ENCODE measurements at places on chromosomes 16 and 17. TPM values are rescaled to one million over a fixed set of nuclear protein-coding genes. Genes with fewer than 3 reads are reported as not detected.
A peak's percentile ranks its signal among the peaks of the same experiment; 100 is the strongest.

DNA sequence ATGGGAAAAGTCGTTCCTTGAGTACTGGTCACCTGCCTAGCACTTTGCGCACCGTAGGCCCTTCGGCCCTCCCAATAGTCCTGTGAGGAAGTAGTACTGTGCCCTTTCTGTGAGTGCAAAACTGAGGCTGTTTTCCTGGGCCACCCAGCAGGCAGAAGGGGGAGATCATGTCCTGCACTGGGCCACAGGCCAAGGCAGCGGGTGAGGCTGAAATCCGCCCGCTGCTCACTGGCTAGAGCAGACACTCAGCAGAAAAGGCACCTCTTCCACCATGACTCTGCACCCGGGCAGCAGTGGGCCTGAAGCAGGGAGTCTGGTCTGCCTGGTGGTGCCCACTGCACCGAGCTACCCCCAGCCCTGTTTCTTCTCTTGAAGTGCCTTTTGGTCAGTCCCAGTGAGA lies 20.2 kb downstream of the METTL22 start:
- no peak overlapping the region for H3K4me3 ChIP-seq
- H3K27me3 ChIP-seq: no peaks in the 10 kb centered on the region
- peaks cover 67% of the 10 kb centered on the region for H3K36me3 ChIP-seq
- peak; percentile 38 for DNase-seq
- H3K4me1 ChIP-seq: no peaks in the 10 kb centered on the region

CCL4 gene
- total RNA-seq: not detected

DNA sequence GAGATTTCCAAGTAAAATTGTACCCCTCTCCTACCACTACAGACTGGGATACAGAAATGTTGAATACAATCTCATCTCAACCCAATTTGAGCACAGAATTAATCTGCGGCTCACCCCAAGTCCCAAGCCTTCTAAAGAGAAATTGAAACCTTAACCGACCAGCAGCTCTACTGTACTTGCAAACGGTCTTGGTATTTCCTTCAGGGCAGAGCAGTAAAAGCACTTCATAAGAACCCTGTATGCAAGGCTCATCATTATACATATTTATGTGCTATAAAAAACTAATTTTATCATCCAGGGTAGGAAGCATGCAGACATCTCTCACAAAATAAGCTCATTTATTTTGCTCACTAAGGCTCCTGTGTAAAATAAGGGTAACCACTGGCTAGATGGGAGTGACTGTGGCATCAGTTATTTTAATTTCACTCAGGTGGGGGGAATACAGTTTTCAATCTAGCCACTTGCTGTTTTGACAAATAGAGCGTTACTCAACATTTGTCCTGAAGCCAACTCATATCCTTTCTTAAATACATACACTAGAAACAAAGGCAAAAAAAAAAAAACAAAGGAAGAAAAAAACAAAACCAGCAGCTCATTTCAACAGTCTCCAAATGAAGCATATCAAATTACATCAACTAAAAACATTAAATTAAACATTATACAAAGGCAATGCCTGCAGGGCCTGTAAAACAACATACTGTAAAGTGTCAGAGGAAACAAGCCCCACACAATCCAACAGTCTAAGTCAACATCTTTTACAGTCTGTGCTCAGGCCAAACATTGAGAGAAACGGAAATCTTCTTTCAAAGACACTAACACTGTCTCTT lies 65.0 kb downstream of the PARN start:
- peaks cover 26% of the 10 kb centered on the region for H3K4me1 ChIP-seq
- H3K27ac ChIP-seq: peak overlapping the region; percentile 11
- H3K4me3 ChIP-seq: no peak overlapping the region
- H3K27me3 ChIP-seq: no peaks in the 10 kb centered on the region
- no peaks in the 10 kb centered on the region for H3K36me3 ChIP-seq

DNA sequence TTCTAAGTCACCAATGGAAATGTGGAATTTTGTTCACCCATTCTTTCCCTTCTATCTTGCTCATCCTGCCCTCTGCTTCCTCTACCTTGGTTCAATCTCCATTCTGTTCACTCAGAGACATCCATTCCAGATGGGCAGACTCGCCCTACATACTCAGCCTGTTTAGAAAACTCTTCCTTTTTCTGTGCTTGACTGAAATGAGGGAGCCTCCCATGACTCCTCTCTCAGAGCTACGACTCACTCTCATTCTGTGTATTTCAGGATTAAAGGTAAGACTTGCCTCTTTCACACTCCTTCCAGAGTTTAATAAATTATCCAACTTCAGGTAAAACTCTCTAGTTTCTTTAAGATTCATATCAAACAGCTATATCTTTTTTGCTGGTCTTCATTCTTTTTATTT lies 182.8 kb downstream of the HS3ST3A1 start:
- no peaks in the 10 kb centered on the region for H3K36me3 ChIP-seq
- H3K4me3 ChIP-seq: no peak overlapping the region
- no peaks in the 10 kb centered on the region for H3K27me3 ChIP-seq
- no peak for DNase-seq
- H3K4me1 ChIP-seq: peaks cover 20% of the 10 kb centered on the region

DNA sequence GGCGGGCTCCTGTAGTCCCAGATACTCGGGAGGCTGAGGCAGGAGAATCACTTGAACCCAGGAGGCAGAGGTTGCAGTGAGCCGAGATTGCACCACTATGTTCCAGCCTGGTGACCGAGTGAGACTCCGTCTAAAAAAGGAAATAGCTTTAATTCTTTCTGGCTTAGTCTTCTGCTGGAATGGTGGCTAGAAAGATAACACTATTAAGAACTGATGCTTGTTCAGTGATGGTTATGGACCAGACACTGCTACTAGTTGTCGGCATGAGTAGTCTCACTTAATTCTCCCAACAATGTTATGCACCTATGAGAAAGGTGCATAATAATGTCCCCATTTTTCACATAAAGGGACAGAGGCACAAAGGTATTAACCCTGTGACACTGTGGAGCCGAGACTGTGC lies 188.7 kb downstream of the HS3ST3A1 start:
- no peak overlapping the region for H3K4me3 ChIP-seq
- peaks cover 35% of the 10 kb centered on the region for H3K4me1 ChIP-seq
- no peak overlapping the region for H3K27ac ChIP-seq
- no peaks in the 10 kb centered on the region for H3K27me3 ChIP-seq
- no peaks in the 10 kb centered on the region for H3K36me3 ChIP-seq

GRCh38 chr17:29838961-29839360 lies 91.1 kb downstream of the SSH2 start:
- peaks cover 9% of the 10 kb centered on the region for H3K4me1 ChIP-seq
- no peaks in the 10 kb centered on the region for H3K36me3 ChIP-seq
- no peak overlapping the region for H3K4me3 ChIP-seq
- DNase-seq: no peak
- H3K27ac ChIP-seq: no peak overlapping the region
- H3K27me3 ChIP-seq: no peaks in the 10 kb centered on the region

CSF3 gene
- not detected for total RNA-seq

CFAP119 gene
- 10.0 TPM for total RNA-seq

GRCh38 chr16:68296291-68296690 lies 14.5 kb downstream of the SLC7A6OS start:
- no peak for DNase-seq
- H3K27me3 ChIP-seq: no peaks in the 10 kb centered on the region
- H3K36me3 ChIP-seq: peaks cover 45% of the 10 kb centered on the region
- H3K27ac ChIP-seq: no peak overlapping the region

DNA sequence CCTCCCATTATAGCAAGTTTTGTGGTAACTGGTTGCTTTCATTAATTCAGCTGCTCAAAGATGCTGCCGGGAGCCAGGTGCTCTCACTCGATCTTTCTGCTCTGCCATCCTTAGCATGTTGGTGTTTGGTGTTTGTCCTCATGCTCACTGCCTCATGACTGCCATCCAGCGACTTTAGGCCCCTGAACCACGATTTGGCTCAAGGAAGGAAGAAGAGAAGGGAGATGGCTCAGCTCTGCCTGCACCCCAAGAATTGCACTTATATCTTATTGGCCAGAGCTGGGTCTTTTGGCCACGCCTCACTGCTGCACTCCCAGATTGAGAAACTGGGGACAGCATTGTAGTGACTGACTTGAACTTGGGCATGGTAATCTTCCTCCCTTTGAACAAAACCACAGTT lies 52.7 kb downstream of the ARSG start:
- no peaks in the 10 kb centered on the region for H3K36me3 ChIP-seq
- no peak overlapping the region for H3K4me3 ChIP-seq
- no peak for DNase-seq
- peaks cover 5% of the 10 kb centered on the region for H3K4me1 ChIP-seq
- H3K27me3 ChIP-seq: no peaks in the 10 kb centered on the region
- no peak overlapping the region for H3K27ac ChIP-seq

DNA sequence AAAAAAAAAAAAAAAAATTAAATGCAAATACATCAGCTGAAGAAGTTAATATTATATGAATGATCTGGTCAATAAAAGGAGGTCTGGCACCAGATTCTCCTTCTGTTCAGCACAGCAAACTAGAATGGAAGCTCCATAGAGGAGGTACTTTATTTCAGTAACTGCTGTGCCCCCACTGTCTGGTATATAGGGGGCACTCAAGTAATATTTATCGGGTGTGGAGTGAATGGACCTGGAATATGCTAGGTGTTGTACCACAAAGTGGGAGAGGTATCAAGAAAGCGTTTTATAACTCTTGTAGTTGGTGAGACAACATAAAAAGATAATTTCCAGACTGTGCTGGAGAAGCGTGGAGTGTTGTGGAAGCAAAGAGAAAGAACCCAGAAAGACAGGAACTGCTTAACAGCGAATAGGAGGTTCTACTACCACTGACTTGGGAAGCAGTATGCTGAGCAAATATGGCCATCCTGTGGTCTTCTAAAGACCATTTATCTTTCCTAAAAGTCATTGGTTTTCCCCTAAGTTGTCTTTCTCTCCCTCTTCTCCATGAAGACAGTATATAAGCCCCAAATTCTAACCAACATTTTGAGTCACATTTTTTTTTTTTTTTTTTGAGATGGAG lies 12.2 kb upstream of the PRKCA start:
- H3K4me3 ChIP-seq: no peak overlapping the region
- H3K36me3 ChIP-seq: no peaks in the 10 kb centered on the region
- no peak overlapping the region for H3K27ac ChIP-seq

DNA sequence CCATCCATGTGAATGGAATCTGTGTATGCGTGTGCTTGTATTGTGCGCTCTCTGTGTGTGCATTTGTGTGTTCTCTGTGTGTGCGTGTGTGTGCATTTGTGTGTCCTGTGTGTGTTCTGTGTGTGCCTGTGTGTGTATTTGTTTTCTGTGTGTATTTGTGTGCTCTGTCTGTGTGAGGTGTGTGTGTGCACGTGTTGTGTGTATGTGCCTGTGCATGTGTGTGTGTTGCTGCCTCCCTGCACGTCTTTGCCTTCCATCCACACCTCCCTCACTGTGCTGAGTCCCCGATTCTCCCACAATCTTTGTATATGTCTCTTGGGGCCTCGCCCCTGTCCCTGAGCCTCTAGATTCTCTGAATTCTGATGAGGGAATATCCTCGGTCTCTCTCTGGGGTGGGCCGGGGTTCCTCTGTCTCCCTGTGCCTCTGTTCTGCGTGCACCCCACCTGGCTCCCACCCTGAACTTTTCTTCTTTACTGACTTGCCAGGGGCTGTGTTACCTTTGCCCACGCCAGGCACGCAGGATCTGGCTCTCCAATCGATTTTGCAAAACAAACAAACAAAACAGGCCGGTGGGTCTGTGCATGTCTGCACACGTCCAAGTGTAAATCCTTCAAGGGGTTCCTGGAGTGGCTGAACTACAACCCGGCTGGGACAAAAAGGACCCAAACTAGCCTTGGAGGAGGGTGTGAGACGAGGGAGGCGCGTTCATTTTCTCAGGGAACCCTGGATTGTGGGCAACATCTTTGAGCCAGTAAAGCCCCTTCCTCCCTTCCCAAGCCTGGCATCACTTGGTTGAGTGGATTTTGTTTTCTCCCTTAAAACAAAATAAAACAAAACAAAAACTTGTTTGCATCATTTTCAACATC lies 8.1 kb upstream of the FOXF1 start:
- no peak overlapping the region for H3K4me3 ChIP-seq
- peaks cover 84% of the 10 kb centered on the region for H3K27me3 ChIP-seq
- H3K36me3 ChIP-seq: no peaks in the 10 kb centered on the region
- DNase-seq: no peak

- H3K27me3 ChIP-seq: peaks cover 3% of the 10 kb centered on the region
- peaks cover 8% of the 10 kb centered on the region for H3K4me1 ChIP-seq
- peaks cover 1% of the 10 kb centered on the region for H3K36me3 ChIP-seq
- no peak overlapping the region for H3K27ac ChIP-seq
Measured at GRCh38 chr17:72101526-72101925, 19.3 kb upstream of the SOX9 start.

DNA sequence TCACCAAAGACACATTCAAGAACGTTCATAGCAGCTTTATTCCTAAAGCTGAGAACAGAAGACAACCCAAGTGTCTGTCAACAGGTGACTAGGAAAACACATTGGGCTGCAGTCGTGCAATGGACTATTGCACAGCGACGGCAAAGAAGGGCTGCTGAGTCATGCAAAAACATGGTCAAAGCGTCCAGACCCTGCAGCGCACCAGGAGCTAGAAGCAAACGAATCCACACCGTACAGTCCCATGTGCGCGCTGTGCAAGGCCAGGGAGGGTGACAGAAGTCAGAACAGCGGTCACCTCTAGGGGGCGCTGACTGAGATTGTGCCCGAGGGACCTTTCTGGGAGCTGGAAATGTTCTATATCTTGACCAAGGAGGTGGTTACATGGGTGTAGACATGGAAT lies 266.4 kb downstream of the MAF start:
- no peak for DNase-seq
- no peak overlapping the region for H3K4me3 ChIP-seq
- peaks cover 6% of the 10 kb centered on the region for H3K4me1 ChIP-seq
- no peak overlapping the region for H3K27ac ChIP-seq
- peaks cover 6% of the 10 kb centered on the region for H3K27me3 ChIP-seq
- H3K36me3 ChIP-seq: no peaks in the 10 kb centered on the region

GRCh38 chr17:46810837-46811236 lies 7.7 kb downstream of the WNT3 start:
- peaks cover 2% of the 10 kb centered on the region for H3K27me3 ChIP-seq
- no peaks in the 10 kb centered on the region for H3K4me1 ChIP-seq
- H3K27ac ChIP-seq: peak overlapping the region; percentile 20
- no peak for DNase-seq

DNA sequence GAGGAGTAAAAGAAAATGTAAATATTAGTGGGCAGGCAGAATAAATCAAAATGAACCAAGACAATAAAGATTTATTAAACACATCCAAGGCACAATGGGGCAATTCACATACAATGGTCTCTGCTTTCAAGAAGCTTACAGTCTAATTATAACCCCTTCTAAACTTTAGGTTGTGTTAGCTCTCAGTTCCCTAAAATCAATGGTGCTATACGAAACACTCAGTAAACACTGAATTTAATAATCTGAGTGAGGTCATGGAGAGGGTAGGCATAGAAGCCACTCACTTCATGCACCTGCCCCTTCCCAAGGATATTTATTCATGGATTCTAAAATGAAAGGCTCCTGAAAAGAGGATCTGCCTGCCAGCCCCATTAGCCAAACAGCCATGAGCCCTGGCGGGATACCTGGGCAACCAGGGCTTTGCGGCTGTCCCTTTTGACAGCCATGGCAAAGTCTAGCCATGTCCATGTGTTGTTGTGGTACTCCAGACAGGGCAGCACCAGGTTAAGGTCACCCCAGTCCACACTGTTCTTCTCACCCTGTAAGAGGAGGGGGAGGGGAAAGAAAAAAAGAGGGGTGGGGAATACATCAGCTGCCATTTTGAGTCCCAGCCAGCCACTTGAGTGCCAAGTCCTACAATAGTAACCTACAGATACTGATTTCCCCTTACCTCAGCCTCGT lies 1.4 kb upstream of the RSKR start:
- no peaks in the 10 kb centered on the region for H3K4me1 ChIP-seq
- H3K4me3 ChIP-seq: no peak overlapping the region
- no peak overlapping the region for H3K27ac ChIP-seq
- no peaks in the 10 kb centered on the region for H3K27me3 ChIP-seq
- no peak for DNase-seq

Data from chondrocyte (in vitro differentiated cells).